ENCODE measurements at places on chromosomes 4 and X.

GRCh38 chr4:41982716-41983115, 1.2 kb downstream of the DCAF4L1 start:
- H3K36me3 ChIP-seq = no peaks in the 10 kb centered on the region
- H3K27ac ChIP-seq = no peak overlapping the region
- H3K27me3 ChIP-seq = no peaks in the 10 kb centered on the region

DNA sequence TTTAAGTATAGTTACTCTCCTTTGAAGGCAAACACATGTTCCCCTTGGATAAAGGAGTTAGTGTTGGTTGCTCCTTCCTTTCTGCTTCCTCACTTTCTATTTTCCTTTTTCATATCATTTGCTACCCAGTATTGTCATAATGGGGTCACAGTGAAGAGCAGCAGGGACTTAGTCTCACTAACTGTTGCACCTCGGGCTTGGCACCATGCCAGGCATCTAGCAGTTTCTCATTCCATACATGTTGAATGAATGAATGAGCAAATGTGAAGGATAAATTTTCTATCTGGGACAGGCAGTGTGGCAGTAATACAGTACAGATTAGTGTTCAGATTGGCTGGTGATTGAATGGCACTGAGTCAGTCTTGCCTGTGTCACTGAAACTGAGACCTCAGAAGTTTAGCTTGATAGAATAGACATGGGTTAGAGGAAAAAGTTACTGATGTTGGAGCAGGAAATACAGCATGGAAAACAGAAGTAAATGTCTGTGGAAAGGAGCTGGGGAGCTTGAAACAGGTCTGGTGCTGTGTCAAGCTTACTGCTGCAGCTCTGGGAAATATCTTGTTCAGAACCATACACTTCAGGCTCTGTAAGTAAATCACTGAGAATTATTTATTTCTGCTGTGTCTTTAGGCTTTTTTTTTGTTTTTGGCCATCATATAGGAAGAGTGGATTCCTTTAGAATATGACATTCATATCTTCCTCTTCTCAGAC, 55.8 kb upstream of the PITX2 start:
- DNase-seq = no peak
- H3K27ac ChIP-seq = no peak overlapping the region
- no peaks in the 10 kb centered on the region for H3K36me3 ChIP-seq
- no peaks in the 10 kb centered on the region for H3K4me1 ChIP-seq

- no peaks in the 10 kb centered on the region for H3K4me1 ChIP-seq
- no peaks in the 10 kb centered on the region for H3K27me3 ChIP-seq
- no peak overlapping the region for H3K27ac ChIP-seq
Observed at GRCh38 chr4:2080429-2081300, 21.5 kb downstream of the NAT8L start.

GRCh38 chrX:17668929-17669328, 68.4 kb upstream of the SCML1 start:
- H3K4me3 ChIP-seq = no peak overlapping the region
- no peaks in the 10 kb centered on the region for H3K36me3 ChIP-seq
- H3K27ac ChIP-seq = no peak overlapping the region
- no peak for DNase-seq
- H3K27me3 ChIP-seq = peaks cover 6% of the 10 kb centered on the region

- H3K27me3 ChIP-seq = no peaks in the 10 kb centered on the region
- H3K36me3 ChIP-seq = no peaks in the 10 kb centered on the region
- no peak overlapping the region for H3K27ac ChIP-seq
- H3K4me3 ChIP-seq = no peak overlapping the region
- DNase-seq = no peak
Observed at GRCh38 chr4:83107631-83108030, 6.9 kb downstream of the PLAC8 start.

- DNase-seq = no peak
- no peaks in the 10 kb centered on the region for H3K4me1 ChIP-seq
- no peaks in the 10 kb centered on the region for H3K36me3 ChIP-seq
Observed at GRCh38 chr4:144494280-144494679, 151.7 kb upstream of the HHIP start.

- DNase-seq = no peak
- H3K27me3 ChIP-seq = no peaks in the 10 kb centered on the region
- H3K4me1 ChIP-seq = no peaks in the 10 kb centered on the region
- H3K27ac ChIP-seq = no peak overlapping the region
- no peaks in the 10 kb centered on the region for H3K36me3 ChIP-seq
Observed at GRCh38 chr4:101418055-101418454, 70.7 kb upstream of the PPP3CA start.

GRCh38 chrX:68941385-68941952, 112.6 kb downstream of the EFNB1 start:
- no peak for DNase-seq
- peaks cover 3% of the 10 kb centered on the region for H3K27me3 ChIP-seq
- H3K4me1 ChIP-seq = peaks cover 4% of the 10 kb centered on the region
- no peak overlapping the region for H3K4me3 ChIP-seq
- H3K36me3 ChIP-seq = no peaks in the 10 kb centered on the region
- no peak overlapping the region for H3K27ac ChIP-seq

DNA sequence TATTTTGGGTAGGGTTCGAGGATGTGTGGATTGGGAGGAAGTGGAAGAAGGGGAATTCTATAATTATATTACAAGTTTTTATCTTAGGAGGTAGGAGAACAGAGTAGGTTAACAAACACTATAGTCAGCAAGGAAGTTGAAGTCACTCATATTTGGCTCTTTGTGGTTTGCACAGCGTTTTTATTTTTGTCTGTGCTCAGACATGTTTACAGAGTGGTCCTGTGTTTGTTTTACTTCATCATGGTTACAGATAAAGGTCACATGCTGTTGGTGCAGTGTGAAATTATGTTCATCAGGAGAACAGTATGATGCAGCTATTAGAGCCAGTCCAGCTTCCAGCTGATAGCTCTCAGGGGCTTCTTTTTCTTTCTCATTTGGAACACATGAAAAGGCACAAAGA, 299.9 kb upstream of the SFRP2 start:
- H3K27ac ChIP-seq = no peak overlapping the region
- no peaks in the 10 kb centered on the region for H3K4me1 ChIP-seq
- no peaks in the 10 kb centered on the region for H3K36me3 ChIP-seq
- H3K4me3 ChIP-seq = no peak overlapping the region
- DNase-seq = no peak
- H3K27me3 ChIP-seq = no peaks in the 10 kb centered on the region

- H3K4me3 ChIP-seq = no peak overlapping the region
- H3K27ac ChIP-seq = no peak overlapping the region
- no peaks in the 10 kb centered on the region for H3K27me3 ChIP-seq
Observed at GRCh38 chr4:84309191-84309590, 189.9 kb downstream of the NKX6-1 start.

DNA sequence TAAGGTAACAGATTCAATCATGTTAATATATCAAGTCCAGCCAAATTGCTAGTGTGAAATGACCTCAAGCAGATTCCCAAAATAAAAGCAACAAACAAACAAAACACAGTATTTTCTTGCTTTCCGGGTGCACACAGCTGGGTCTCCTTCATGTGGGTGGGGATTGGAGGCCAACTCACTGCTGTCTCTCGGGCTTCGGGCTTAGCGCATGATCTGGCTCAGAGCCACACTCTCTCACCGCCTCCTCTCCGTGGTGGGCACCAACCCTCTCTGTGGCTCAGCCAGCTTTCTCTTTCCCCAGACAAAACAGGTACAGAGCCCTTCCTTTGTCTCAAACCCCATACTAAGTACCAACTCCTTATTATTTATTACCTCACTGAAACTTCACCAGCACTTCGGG, 2.9 kb upstream of the REELD1 start:
- no peaks in the 10 kb centered on the region for H3K36me3 ChIP-seq
- no peak for DNase-seq
- no peaks in the 10 kb centered on the region for H3K4me1 ChIP-seq
- H3K4me3 ChIP-seq = no peak overlapping the region
- H3K27me3 ChIP-seq = no peaks in the 10 kb centered on the region

DNA sequence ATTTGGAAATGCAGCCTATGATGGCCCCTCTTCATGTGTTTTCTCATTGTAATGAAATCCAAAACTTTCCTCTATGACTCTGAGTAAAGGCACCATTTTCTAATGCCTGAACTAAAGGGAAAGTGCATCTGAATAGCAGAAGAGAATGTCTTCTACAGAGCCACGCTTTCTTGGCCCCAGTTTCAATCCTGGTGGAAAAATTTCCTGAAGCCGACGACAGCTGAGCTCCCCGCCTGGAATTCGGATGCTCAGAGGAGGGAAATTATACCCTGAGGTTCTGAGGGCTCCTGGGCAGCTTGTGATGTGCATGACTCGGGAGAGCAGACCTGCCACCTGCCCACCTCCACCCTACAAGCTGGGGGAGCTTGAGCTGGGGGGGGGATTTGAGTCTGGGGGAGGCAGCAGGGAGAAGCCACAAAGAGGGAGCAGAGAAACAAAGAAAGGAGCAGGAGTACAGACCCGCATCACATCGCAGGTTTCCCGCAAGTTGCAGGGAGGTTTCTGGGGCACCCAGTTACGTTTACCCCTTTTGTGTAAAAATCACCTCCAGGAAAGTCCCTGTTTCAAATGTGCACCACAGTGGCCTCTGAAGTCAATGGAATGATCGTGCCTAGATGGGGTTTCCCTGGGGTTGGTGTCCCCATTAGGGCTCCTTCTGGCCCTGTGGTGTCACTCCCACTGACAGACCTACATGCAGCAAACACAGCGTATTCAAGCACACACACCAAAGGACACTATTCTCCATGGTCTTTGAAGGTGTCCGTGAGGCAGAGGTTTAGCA, 145.6 kb upstream of the RBPJ start:
- no peak overlapping the region for H3K4me3 ChIP-seq
- no peaks in the 10 kb centered on the region for H3K36me3 ChIP-seq
- no peaks in the 10 kb centered on the region for H3K4me1 ChIP-seq

- no peaks in the 10 kb centered on the region for H3K36me3 ChIP-seq
- no peak for DNase-seq
- H3K27ac ChIP-seq = no peak overlapping the region
- no peak overlapping the region for H3K4me3 ChIP-seq
Observed at GRCh38 chr4:121655320-121656268, 41.2 kb downstream of the ANXA5 start.

GRCh38 chr4:121698236-121698671, 1.5 kb upstream of the ANXA5 start:
- no peak for DNase-seq
- no peaks in the 10 kb centered on the region for H3K27me3 ChIP-seq
- H3K4me1 ChIP-seq = peaks cover 21% of the 10 kb centered on the region
- no peaks in the 10 kb centered on the region for H3K36me3 ChIP-seq
- no peak overlapping the region for H3K4me3 ChIP-seq

DNA sequence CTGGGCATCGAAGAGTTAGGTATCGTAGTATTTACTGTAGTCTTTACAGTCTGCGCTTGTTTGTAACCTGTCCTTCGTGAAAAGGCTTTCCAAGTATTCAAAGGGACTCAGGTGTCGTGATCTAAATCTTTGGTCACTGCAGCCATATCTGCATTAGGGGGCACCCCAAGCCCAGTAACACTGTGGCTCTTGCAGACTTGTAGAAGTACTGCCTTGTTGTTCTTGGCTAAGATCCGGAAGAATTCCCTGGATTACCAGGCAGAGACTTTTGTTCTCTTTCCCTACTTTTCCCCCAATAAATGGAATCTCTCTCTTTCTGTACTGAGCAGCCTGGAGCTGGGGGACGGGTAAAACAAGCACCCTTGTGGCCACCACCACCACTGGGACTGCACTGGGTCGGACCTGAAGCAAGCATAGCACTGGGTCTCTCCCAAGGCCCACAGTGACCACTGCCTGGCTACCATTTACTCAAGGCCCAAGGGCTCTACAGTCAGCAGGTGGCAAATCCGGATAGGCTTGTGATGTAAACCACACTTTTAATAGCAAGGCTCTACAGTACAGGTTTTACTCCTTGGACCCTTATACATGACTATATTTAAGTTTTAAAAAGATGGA, 12.0 kb downstream of the CXorf58 start:
- no peak overlapping the region for H3K4me3 ChIP-seq
- H3K36me3 ChIP-seq = no peaks in the 10 kb centered on the region
- H3K4me1 ChIP-seq = no peaks in the 10 kb centered on the region
- no peak for DNase-seq

GRCh38 chr4:30801876-30802275, 81.7 kb downstream of the PCDH7 start:
- H3K27me3 ChIP-seq = no peaks in the 10 kb centered on the region
- H3K36me3 ChIP-seq = no peaks in the 10 kb centered on the region
- H3K4me3 ChIP-seq = no peak overlapping the region
- no peak for DNase-seq
- H3K27ac ChIP-seq = no peak overlapping the region

GRCh38 chr4:25233737-25234389, at the start of gene PI4K2B:
TSS of gene PI4K2B (plus strand) at chr4:25234033. CDS start at chr4:25234164, 131 bp downstream.
- no peaks in the 10 kb centered on the region for H3K36me3 ChIP-seq
- peak; percentile 87 for DNase-seq
- H3K27me3 ChIP-seq = no peaks in the 10 kb centered on the region
- peak within 1 kb of the TSS; percentile 79 for H3K4me3 ChIP-seq

DNA sequence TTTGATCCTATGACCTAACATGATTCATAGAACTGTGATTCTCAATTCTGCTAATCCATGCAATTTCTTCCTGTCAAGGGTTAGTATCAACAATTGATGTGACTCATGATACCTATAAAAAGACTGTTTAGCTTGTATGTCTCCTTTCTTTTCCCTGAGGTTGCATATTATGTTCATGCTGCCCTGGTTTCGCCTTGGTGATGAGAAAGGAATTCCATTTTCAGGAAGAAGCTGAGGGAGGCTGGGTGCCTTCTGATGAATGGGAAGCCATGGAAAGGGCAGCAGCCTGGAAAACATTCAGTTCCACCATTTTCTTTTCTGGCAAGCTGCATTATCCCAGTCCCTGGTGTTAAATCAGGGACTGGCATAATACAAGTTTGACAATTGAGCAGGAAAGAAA, 976.5 kb downstream of the RPA4 start:
- no peak overlapping the region for H3K4me3 ChIP-seq
- no peak for DNase-seq
- H3K4me1 ChIP-seq = no peaks in the 10 kb centered on the region
- no peaks in the 10 kb centered on the region for H3K36me3 ChIP-seq
- H3K27me3 ChIP-seq = peaks cover 9% of the 10 kb centered on the region

DNA sequence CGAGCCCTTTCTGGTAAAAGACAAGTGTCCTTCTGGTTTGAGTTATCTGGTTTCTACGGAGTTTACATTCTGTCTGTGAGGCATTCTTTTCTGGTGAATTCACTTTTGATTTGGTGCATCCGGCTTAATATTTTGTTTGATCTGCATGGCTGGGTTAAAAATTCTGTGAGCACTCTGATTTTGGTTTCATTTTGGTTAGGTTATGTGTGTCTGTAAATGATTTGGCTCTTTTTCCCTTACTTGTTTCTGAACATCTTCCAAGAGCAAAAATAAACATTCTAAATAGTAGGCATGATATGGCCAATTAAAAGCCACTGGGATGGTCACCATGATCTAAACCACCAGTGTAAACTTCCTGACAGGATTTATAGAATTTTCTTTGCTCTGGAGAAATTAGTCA, 85.7 kb upstream of the PTPN13 start:
- no peak for DNase-seq
- peaks cover 28% of the 10 kb centered on the region for H3K4me1 ChIP-seq
- no peak overlapping the region for H3K4me3 ChIP-seq

- H3K4me1 ChIP-seq = no peaks in the 10 kb centered on the region
- H3K27ac ChIP-seq = no peak overlapping the region
- peaks cover 9% of the 10 kb centered on the region for H3K27me3 ChIP-seq
- no peak overlapping the region for H3K4me3 ChIP-seq
- H3K36me3 ChIP-seq = no peaks in the 10 kb centered on the region
- DNase-seq = no peak
Observed at GRCh38 chrX:100871594-100872560, 2.3 kb downstream of the NOX1 start.

- H3K4me3 ChIP-seq = no peak overlapping the region
- peaks cover 5% of the 10 kb centered on the region for H3K4me1 ChIP-seq
- H3K36me3 ChIP-seq = no peaks in the 10 kb centered on the region
- H3K27ac ChIP-seq = no peak overlapping the region
- H3K27me3 ChIP-seq = no peaks in the 10 kb centered on the region
- no peak for DNase-seq
Observed at GRCh38 chr4:151403656-151404055, 5.3 kb upstream of the FHIP1A start.
